Glutamatergic neuron (in vitro differentiated cells): ENCODE measurements at places on chromosomes 7 and 10. TPM values are rescaled to one million over a fixed set of nuclear protein-coding genes. Genes with fewer than 3 reads are reported as not detected.

GRCh38 chr10:526651-527312, 162.7 kb downstream of the DIP2C start:
- DNase-seq: no peak

DNA sequence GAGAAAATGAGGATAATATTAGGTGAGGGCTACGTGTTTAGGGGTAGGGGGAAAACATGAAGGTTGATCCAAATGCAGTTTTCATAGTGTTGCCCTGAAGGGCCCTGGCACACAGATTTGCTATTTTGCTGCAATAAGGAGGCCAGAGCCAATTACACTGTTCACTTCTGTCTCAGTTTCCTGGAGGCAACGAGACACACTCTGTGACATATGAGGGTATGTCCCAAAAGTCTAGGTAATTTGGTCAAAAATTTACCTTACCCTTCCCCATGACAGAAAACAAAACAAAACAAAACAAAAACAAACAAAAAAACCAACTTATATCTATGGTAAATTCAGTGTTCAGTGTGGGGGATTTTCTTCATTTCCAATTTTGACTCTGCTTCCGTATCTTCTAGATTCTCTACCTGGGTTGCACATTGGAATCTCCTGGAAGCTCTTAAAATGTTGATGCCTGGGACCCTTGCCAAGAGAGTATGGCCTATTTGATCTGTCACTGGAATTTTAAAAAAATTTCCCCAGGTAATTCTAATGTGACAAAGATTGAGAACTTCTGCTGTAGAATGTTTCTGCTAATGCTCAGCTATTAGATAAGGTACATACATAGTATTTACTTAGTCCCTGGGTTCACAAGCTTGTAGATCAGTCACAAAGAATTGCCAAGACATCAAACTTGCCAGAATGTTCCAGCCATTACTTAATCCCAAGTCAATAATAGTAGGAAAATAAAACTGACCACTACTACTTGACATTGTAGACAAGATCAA, 139.5 kb downstream of the SEMA3E start:
- no peak for DNase-seq

DNA sequence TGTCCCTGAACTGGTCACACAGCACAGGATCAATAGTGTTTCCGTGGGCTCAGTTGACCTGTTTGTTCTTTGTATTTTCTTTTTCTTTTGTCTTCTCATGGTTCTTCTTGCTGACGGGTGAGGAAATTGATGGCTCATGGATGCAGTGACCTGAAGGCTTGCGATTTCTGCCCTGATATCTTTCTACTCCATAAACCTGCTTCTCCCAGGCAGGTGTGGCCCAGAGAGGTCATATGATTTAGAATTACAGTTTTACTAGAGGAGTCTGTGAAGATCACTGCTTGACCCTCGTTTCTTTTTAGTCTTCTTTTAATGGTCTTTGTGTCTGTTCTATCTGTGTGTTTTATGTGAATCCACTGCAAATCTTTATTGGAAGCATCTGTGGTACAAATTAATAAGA, 195.1 kb upstream of the KLF6 start:
- DNase-seq: no peak

- peak; percentile 81 for DNase-seq
Observed at GRCh38 chr7:117873310-117874190, at the start of gene CTTNBP2. Gene CTTNBP2 (minus strand): TSS chr7:117873441. CDS start chr7:117873415, 26 bp downstream.

The ANKRD2 gene
- total RNA-seq: not detected

The CDC14C gene
- total RNA-seq: not detected
